ENCODE measurements at places on chromosomes 2 and 18. TPM values are rescaled to one million over a fixed set of nuclear protein-coding genes. Genes with fewer than 3 reads are reported as not detected.
A peak's percentile ranks its signal among the peaks of the same experiment; 100 is the strongest.

AFF3 gene
- total RNA-seq: 77.2 TPM

PRKAG3 gene
- total RNA-seq: not detected

AKAIN1 gene
- not detected for total RNA-seq

CYP26B1 gene
- total RNA-seq: not detected

PLA2R1 gene
- 25.4 TPM for total RNA-seq

LIMS1 gene
- 57.8 TPM for total RNA-seq

ABCG5 gene
- total RNA-seq: not detected

MAL gene
- 1.7 TPM for total RNA-seq

CBLN2 gene
- 17.1 TPM for total RNA-seq

DPP10 gene
- not detected for total RNA-seq

ABCB11 gene
- total RNA-seq: not detected

CDH19 gene
- 10.4 TPM for total RNA-seq

AAMP gene
- 155 TPM for total RNA-seq

DNA sequence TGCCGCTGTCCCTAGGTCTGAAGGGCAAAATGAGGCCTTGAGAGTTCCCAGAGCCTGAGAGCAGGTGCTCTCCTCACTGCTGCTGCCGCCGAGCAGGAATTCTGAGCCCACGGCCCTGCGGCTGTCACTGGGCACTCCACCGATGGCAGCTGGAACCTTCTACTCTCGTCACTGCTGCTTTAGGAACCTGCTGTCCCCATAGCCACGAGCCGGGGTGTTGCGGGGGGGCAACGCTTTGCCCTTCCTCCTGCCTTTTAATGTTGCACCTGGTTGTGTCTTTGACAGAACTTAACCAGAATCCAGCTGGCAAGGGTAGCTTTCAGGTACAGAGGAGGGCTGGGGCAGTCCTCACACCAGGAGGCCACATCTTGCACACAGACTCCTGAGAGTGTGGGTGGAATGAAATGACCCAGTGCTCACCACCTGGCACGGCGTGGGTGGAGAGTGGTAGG is 32.3 kb downstream of the NCK2 start:
- no peak for DNase-seq

GRCh38 chr2:33033606-33034081 is 86.9 kb downstream of the LTBP1 start:
- no peak for DNase-seq

GRCh38 chr2:98528349-98528748 is 80.0 kb downstream of the COA5 start:
- DNase-seq: no peak

GRCh38 chr2:150532879-150533278 is 45.4 kb upstream of the RND3 start:
- DNase-seq: no peak

DNA sequence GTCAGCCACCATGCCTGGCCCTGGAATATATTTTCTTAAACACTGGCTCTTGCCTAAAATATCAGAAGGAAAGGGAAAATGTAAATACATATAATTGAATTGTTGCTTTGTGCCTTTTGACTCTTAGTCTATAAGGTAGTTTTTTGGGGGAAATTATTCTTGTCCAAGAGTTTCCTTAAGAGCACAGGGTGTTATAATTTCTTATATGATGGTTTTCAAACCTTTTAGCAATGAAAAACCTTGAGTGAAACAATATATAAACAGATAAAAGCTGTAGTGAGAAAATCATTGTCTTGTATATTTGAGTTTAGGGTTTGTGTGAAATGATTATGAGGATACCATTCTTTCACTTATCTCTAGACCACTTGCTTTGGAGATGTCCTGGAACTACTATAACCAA is 40.2 kb downstream of the DDX1 start:
- DNase-seq: no peak

DNA sequence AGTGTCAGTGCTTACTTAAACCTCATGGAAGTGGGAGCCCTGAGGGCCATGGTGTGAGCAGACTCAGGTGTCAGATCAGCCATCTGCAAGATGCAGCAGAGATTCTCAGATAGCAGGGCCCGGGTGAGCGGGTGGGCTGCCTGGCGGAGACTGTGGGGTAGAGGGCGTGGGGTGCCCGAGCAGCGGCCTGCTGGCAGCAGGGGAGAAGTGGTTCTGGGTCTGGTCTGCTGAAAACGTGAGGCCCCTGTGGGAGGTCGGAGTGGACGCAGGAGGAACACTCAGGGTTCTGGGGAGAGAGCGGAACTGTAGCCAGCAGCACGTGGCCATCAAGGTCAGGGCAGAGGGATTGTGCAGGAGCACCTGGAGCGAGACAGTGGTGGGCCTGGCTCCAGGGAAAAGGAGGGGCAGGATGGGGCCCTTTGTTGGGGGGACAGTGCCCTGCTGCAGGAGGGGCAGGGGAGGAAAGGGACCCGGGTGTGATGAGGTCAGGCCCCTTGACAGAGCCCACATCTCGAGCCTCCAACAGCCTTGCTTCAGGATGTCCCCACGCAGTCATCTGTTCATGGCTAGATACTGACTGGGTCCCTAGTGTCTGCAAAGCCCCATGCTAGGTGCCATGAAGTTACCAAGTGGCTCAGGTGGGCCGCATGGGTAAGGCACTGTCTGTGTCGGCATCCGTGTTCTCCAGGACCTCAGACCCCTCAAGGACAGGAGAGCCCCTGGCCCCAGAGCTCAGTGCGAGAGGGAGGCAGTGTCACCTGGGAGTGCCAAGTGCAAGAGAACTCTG is 2.7 kb upstream of the ESPNL start:
- no peak for DNase-seq

DNA sequence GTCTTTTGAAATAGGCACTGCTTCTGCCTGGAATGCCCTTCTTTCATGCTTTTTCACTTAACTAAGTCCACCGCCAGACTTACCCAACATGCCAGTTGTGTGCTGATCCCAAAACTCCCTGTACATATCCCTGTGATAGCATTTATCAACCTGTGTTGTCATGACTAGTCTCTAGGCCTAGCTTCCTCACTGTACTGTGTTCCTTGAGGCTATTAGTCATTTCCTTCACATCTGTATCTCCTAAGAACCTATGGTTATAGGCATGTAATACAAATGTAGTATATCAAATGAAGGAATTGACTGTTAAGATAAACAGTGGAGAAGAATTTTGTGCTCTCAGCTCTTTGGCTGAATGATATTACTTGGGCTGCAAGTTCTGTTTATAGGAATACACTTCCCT is 184.3 kb downstream of the CYRIA start:
- DNase-seq: no peak

DNA sequence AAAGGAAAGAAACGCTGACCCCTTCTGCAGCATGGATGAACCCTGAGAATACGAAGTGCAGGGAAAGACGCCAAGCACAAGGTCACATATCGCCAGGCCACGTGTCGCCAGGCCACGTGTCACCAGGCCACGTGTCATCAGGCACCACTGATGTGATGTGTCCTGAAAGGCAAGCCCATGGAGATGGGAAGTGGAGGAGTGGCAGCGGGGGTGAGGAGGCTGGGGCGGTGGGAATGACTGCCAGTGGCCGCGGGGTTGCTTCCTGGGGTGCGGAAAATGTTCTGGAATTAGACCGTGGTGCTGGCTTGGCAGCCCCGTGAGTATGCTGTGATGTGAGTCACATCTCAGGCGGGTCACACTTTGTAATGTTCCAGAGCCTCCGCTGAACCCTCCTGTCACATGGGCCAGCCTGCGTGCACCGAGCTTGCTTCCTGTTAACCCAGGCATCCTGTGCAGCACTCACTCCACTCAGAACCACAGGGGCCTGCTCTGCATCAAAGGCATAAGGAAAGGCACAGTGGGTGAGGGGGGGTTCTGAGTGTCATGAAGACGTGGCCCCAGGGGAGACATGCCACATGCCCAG is 39.0 kb downstream of the SLC66A2 start:
- DNase-seq: no peak

- no peak for DNase-seq
Observed at GRCh38 chr2:172813314-172813888, 77.8 kb downstream of the RAPGEF4 start.

- DNase-seq: no peak
Observed at GRCh38 chr2:98472961-98473746, 28.5 kb downstream of the INPP4A start.

GRCh38 chr2:72738096-72738495 is 87.7 kb downstream of the EXOC6B start:
- no peak for DNase-seq

DNA sequence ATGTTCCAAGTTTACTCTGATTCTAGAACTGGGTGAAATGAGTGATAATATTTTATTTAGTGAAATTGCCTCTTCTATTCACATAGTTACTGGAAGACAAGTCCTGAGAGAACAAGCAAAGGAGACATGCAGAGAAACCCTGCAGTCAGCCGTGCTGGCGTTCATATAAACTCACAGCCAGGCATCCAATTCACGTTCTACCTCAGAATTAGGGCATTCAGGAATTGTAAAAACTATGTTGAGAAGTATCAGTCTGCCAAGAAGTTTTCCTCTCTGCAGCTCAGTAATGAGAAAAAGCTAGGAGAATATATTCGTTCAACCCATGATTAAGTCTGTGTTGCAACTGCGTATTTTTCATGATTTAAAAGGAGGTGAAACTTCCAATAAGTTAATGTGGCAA is 156.2 kb upstream of the DSEL start:
- no peak for DNase-seq

DNA sequence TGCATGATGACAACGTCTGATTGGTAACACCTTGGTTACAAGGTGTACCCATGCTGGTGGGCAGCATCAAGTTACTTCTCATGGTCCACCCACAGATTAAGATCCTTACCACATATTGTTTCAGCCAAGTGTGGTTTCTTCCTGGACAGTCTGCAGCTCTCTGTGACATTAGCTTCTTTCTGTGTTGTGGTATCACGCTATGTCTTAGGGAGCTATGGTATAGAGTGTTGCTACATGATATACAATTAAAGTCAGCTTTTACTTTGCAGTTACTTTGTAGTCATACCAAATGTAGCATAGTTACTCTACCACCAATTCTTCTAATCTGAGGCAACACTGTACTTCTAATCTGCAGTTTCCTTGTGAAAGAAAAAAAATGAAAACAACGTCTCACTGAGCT is 48.8 kb downstream of the ZCCHC2 start:
- no peak for DNase-seq

- DNase-seq: no peak
Observed at GRCh38 chr18:65753520-65753919, 2.7 kb downstream of the CDH7 start.

GRCh38 chr2:9473985-9474360 is 378 bp upstream of the IAH1 start:
- DNase-seq: peak; percentile 52

GRCh38 chr2:51859260-51859659 is 827.3 kb upstream of the NRXN1 start:
- DNase-seq: no peak

DNA sequence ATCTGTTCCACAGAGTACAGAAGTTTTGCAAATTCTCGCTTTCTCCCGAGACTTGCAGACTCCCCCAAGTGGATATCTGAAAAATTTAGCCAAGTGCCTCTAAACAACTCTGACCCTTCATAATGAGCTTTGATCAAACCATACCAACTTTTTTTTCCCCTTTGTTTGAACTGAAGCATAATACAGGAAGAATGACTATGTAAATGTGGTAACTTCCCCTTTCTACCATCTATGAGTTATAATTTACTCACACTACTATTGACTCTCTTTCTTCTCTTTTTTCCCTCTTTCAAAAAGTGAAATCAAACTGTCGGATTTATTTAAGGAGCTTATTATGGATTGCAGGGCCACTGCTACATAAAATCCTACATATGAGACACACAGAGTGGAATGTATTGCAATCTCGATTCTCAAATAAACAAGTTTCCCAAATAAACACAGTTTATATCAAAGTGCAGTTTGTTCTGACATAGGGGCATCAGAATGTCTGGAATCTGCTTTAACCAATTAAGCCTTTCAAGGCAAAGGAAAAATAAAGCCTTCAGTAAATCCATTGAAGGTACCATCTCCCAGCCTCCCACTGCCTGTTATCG is 1.4 kb upstream of the ZNF804A start:
- DNase-seq: no peak

- DNase-seq: no peak
Observed at GRCh38 chr2:209121691-209122090, 302.2 kb upstream of the MAP2 start.

- no peak for DNase-seq
Observed at GRCh38 chr2:88032070-88032702, 15.8 kb upstream of the RNU2-63P start.

Data from uterus (tissue), 4 donors.